ENCODE measurements at places on chromosomes 6 and 20.
A peak's percentile ranks its signal among the peaks of the same experiment; 100 is the strongest.

DNA sequence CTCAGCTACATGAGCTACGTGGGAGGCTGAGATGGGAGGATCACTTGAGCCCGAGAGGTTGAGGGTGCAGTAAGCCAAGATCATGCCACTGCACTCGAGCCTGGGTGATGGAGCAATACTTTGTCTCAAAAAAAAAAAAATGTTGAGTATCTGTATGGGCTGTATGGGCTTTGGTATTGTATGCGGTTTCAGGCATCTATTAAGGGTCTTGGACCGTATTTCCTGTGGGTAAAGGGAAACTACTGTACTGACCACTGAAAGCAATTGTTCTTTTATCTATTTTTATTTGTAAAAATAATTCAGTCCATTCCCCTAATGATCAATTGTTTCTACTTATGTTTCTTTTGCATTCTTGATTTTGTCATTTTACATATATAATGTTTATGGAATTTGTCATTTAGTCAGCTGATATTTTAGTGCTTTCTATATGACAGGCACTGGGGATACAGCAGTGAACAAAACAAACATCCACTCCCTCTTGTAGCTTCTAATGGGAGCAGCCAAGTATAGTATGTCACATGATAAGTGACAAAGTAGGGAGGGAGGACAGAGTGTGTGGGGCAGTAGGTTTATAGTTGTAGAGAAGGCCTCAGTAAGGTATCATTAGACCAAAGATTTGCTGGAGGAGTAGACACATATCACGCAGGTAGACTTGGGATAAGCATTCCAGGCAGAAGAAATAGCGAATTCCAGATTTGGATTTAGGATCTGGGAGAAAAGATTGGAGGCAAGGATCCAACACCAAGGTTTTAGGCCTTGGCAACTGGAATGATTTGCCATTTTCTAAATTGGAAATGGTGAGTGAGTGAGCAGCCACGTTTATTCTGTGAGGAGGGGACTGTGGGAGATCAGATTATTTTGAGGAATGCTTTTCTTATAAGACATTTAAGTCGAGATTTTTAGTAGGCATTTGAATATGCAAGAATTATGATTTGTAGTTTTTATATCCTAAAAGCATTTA, 6.0 kb downstream of the PCMT1 start:
- DNase-seq, result no peak

DNA sequence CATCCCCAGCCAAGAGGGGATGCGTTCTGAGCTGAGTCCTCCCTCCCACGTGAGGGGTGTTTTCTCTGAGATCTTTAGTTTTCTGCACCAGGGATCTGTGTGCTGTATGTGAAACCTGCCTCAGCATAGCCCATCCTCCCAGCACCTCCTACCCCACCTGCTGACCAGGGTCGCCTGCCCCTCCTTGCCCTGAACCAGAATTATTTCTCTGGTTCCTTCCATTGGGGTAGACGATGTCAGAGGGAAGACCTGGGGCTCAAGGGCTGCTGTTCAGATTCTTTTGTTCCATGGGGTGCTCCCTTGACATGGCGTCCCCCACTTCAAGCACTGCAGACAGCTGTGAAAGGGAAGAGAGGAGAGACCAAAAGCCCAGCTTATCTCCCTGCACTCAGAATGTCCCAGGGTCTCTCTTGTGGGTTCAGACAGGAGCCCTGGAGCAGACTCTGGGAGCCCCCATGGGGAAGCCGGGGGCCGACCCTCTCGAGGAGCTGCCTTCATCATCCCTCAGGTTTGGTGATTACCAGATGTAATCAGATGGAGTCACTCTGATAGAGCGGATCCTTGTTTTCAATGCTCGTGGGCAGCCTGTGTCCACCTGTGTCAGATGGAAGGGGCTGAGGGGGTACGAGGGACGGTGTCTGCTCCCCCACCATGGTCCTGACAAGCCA, 74.3 kb downstream of the ERMARD start:
- no peak for DNase-seq

- DNase-seq, result no peak
Observed at GRCh38 chr6:66865771-66866170, 1158.7 kb upstream of the EYS start.

GRCh38 chr6:37514321-37514771, 14.7 kb upstream of the CCDC167 start:
- DNase-seq, result no peak

DNA sequence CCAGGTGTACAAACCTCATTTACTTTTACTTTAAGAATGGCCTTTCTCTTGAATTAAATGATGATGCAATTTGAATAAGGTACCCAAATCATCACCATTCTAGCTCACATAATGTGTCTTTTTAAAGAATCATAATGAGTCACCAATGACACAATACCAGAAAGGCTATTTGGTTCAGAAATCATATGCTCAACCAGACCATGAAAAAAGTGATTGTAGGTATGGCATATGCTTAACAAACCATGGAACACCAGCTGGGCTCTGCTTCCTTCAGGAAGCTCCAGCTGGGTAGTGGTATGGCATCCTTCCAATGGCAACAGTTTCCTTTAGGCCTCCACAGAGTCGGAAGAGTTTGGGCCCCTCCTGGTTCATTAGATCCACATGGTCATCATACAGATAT, 128.2 kb downstream of the FRK start:
- DNase-seq, result no peak

GRCh38 chr6:12637960-12638641, 78.5 kb upstream of the PHACTR1 start:
- DNase-seq, result peak; percentile 61

DNA sequence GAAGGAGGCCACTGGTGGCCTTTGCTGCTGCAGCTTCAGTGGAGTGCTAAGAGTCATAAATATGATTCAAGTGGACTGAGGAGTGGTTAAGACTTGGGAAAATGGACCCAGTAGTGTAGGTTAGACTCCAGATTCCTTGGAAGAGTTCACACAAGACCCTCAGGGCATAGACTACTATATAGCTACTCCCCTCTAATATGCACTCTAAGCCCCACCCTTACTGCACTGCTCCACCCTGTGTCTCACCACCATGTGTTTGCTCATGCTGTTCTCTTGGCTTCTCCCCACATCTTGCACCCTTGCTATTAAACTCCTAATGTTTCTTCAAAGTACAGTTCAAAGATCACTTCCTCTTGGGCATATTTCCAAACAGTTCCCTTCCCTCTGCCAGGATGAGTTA, 5.7 kb downstream of the KCNQ5 start:
- no peak for DNase-seq

GRCh38 chr20:49377326-49377725, 99.5 kb upstream of the ZNFX1 start:
- no peak for DNase-seq

- DNase-seq, result no peak
Observed at GRCh38 chr6:43878823-43879495, 108.9 kb downstream of the VEGFA start.

- no peak for DNase-seq
Observed at GRCh38 chr20:33992145-33992922, 1.4 kb upstream of the RALY start.

GRCh38 chr6:38035478-38035877, 216.0 kb downstream of the ZFAND3 start:
- DNase-seq, result no peak

- no peak for DNase-seq
Observed at GRCh38 chr6:158113802-158114201, 54.3 kb downstream of the SERAC1 start.

- DNase-seq, result no peak
Observed at GRCh38 chr6:166862978-166863530, 93.3 kb downstream of the RNASET2 start.

DNA sequence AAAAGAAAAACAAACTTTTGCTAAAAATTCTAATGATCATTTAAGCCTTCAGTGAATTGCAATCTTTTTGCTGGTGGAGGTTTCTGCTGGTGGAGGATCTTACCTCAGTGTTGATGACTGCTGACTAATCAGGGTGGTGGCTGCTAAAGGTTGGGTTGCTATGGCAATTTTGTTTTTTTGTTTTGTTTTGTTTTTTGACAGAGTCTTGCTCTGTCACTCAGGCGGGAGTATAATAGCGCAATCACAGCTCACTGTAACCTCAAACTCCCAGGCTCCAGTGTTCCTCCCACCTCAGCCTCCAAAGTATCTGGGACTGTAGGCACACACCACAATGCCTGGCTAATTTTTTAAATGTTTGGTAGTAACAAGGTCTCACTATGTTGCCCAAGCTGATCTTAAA, 94.7 kb downstream of the ANKRD6 start:
- DNase-seq, result no peak

DNA sequence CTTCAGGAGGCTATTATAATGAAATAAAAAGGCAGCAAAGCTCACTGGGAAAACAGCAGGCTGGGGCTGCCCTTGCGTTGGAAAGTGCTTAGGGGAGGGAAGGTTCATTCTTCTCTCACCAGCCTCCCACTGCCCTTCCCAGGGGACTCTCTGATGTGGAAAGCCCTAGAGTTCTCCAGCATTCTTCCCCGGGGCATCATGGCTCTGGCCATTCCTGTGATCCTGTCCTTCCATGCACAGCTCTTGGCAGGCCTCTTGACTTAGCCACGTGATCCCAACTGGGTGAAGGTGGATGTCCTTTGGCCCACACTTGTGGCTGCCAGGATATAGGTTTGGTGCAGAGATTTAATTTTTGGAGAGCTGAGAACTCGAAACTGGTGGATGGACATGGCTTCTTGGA, 58.0 kb upstream of the ZNF831 start:
- DNase-seq, result no peak

DNA sequence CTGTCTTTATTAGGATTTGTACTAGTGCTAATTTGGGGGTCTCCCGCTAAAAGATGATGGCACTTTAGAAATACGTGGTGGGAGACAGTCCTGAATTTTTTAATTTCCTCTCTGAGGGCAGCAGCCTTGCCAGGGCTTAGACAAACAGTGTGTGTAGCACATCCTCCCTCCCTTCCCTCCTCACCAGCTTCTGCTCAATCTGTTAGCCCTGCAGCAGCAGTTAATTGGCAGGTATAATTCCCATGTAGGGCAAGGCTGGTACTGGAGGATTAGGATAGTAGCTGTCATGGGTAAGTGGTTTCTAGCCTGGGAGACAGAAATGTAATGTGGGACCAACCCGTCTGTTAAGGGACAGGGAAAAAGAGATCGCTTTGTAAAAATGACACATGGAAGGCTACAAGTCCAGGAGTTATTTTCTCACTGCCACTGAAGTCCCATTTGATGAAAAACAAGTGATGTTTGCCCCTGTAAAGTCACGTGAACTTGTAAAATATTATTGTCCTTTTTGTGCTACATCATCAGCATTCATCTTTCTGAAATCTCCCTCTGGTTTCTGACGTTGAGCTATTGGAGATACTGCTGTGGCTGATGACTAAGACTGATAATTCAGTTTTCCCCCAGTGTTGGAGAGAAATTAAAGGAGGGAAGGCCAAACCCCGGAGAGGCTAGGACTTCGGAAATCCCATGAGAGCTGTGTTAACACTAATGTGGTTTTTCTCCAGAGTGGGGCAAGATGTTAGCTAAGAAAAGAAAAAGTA, 40.6 kb downstream of the CTNNBL1 start:
- no peak for DNase-seq

DNA sequence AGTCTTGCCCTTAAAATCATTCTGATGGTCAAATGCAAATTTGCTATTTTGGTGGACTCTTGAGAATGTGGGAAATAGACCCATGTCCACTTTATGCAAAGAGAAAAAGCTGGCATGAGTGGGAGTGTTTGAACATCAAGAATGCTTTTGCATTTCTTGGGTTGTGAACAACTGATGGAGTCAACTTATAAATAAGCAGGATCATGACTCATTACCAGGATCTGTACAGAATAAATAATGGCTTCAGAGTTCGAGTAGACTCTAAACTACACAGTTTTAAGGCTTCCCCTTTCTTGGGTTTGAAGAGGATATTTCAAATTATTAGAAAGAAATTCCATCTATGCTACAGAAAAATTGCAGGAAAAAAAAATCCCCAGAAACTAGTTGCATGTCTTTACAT, 195.5 kb downstream of the EYA4 start:
- DNase-seq, result no peak

DNA sequence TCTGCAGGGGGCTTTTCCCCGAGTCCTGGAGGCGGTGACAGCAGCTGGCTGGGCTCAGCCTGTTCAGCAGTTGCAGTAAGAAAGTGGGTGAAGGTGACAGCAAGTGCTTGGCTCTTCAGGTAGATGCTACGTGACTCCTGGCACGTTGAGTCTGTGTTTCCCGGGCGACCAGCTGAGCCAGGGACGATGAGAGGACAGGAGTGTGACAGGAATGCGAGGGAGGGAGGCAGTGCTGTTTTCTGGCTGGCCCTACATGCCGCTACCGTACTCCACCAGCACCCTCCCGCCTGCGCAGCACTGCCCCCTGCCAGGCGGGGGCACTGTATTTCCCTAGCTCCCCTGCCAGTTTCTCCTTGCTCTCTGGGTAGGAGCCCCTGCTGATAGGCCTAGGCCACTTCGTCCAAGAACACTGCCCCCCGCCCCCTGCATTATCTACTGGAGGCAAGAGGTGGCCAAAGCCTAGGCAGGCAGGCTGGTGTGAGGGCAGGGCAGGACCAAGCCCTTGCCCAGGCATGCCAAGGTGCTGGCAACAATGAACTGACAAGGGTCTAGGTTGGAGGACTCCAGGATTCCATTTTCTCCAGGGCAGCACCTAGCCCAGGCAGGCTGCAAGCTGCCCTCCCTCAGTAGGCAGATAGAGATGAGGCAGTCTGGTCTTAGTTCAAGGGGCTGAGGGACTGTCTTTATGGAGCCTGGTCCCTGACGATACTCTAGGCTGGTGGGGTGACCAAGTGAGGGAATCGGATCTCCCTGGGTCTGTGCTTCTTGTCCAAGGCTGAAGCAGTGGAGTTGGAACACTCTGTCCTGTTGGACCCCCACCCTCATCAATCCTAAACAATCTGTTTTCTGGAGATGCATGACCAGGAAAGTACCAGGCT, 19.2 kb downstream of the MRPS18A start:
- DNase-seq, result peak; percentile 73

GRCh38 chr20:38357653-38358207, 11.4 kb downstream of the LBP start:
- no peak for DNase-seq

DNA sequence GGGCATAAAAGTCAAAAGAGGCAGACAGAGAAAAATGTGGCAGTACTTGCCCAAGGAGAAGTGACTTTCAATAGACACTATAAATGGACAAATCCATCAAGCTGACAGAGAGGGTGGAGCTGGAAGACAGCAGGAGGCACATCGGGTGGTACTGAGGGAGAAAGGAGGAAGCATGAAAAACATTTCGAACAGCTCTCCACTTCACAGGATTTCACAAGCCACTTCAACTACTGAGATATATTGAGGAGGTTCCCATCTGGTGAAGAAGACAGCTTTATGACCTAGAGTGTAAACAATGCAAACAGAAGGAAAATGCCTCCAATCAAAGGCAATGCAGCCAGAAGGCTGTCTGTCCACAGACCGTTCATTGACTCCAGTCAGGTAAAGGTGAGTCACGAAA, 259.4 kb upstream of the ECI2 start:
- DNase-seq, result no peak

DNA sequence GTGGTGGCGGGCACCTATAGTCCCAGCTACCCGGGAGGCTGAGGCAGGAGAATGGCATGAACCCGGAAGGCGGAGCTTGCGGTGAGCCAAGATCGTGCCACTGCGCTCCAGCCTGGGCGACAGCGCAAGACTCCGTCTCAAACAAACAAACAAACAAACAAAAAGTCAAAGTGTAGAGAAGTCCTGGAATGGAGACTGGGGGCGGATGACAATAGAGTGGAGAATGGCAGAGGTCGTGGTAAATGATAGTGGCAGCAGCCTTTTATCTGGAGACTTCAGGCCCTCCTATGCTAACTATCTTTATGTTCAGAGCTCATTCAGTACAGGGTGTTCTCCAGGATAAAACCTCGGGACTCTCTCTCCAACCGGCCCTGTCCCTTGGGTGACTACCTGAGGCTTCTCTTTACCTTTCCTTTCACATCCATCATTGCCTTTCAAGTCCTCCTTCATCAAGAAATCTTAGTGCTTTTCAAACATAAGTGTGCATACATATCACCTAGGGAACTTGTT, 1.4 kb upstream of the FKBPL start:
- DNase-seq, result no peak

All from lower lobe of right lung (tissue), 2 donors.